Amniotic epithelial cell (primary cell): ENCODE measurements at places on chromosomes 6 and 20.

DNA sequence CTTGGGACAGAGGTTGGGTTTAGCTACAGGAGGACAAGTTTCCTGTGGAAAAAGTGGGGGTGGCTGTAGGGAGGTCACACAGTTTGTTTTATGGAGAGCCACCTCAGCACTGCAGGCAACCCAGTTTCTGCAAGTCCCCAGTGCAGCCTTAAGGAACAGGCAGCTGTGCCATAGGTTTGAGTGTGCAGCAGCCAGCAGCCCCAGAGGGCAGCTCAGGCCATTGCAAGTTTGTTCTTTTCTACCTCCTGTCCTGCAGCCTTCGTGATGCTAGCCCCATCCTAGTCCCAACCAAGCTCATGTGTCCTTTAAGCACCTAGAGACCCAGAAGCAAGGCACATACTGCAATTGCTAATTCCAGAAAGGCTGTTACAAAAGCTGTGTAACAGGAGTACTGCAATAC, 58.8 kb downstream of the ZBTB9 start:
- DNase-seq = no peak

GRCh38 chr6:43101497-43101896, 25.4 kb downstream of the PTK7 start:
- DNase-seq = no peak

DNA sequence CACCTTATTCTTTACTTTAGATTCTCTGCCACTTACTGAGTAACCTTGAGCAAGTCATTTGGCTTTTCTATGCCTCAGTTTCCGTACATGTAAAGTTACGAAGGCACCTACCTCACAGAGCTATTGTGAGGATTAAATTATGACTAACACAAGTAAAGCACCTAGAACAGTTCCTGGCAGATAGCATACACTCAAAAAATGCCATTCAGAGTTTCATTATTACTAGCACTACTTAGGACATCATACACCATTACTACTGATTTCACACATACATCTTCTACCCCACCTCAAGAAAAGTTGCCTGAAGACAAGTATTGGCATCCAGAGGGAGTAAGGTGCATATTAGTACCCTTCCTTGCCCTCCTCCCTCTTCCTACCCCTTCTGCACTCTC, 107.8 kb downstream of the OGFRL1 start:
- no peak for DNase-seq

- no peak for DNase-seq
These were observed 129.5 kb downstream of the NFATC2 start for GRCh38 chr20:51412951-51413481.

DNA sequence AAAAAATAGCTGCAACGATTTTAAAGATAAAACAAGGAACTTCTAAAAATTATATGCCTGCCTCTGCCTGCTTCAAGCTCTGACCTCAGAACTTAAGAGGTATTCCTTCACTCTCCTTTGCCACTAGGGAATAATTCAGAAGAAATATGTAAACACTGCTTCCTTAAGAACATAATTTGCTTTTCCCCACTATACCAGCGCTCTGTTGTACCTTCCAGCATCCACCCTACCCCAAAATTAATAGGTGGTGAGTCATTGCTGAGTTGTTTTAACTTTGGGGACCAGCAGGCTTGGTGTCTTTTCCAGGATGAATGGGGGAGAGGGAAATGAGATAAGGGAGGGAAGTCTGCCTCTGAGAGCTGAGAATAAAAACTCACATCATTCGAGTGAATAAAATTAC, 107.7 kb upstream of the ATXN1 start:
- no peak for DNase-seq
